ENCODE measurements at places on chromosomes 7 and 10.

DNA sequence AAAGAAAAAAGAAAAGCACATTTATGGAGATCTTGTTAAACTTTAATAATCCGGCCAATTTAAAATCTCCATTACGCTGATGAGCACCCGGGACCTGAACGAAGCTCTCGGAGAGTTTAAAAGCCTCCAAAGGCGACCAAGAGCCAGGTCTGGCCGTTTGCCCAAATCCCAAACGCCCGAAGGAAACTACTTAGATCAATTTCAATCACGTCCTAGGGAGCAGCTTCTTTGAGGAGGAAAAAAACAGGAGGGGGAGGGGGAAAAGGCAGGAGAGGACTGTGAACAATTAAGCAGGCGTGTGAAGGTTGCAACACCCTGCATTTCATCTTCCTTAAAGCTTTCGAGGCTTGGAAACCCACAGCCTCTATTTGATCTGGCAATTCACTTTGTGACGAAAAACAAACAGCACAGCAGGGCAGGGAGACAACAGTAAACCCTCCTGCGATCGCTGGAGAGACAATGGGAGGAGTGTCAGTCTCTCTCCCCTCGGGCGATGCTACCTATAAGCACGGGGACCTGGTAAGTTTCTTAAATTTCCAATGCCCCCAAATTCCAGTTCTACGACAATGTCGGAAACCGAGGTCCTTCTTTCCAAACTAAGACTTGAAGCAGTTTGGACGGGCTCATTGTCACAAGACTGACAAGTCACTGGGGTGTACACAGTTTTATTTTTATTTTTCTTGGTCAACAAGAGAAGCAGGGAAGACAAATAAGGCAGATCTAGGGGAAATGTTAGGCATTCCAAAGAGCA is 1.2 kb downstream of the KLF6 start:
- no peak for DNase-seq

DNA sequence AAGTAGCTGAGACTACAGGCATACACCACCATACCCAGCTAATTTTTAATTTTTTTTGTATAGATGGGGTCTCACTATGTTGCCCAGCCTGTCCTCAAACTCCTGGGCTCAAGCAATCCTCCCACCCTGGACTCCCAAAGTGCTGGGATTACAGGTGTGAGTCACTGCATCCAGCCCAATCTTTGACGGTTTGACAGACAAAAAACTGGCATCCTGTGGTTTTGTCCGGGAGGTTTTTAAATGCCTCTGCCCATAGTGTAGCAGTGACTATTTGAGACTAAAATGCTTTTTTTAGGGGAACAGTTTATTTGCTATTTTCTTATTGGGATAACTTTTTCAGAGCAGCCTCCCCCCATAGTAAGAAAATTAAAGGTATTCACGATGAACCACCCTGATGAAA is 523.7 kb upstream of the GALNT17 start:
- no peak for DNase-seq

- no peak for DNase-seq
Observed at GRCh38 chr7:125681508-125681907, 751.9 kb upstream of the POT1 start.

GRCh38 chr10:55668326-55668922 is 692.6 kb downstream of the ZWINT start:
- DNase-seq, result no peak
